ENCODE measurements at places on chromosomes 7 and 10.

GRCh38 chr7:138907850-138908249, 73.3 kb downstream of the KIAA1549 start:
- DNase-seq = no peak

- DNase-seq = no peak
Measured at GRCh38 chr10:115136616-115137015, 43.5 kb downstream of the ATRNL1 start.

DNA sequence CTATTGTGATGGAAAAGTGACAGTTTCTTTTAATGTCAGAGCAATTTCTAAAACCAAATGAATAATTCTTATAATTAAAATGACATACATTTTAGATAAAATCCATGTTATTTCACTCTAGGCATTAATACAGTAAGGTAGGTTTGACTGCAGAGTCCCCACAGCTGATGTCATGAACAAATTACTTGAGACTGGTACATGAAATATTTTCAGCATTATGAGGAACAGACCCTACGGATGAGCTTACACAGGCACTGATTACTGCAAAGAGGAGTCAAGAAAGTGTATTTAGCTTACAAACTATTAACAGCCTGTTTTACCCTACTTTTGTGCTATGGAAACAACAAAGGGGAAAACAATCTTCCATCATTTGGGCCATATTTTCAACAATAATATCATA, 8.9 kb downstream of the COL1A2 start:
- no peak for DNase-seq

DNA sequence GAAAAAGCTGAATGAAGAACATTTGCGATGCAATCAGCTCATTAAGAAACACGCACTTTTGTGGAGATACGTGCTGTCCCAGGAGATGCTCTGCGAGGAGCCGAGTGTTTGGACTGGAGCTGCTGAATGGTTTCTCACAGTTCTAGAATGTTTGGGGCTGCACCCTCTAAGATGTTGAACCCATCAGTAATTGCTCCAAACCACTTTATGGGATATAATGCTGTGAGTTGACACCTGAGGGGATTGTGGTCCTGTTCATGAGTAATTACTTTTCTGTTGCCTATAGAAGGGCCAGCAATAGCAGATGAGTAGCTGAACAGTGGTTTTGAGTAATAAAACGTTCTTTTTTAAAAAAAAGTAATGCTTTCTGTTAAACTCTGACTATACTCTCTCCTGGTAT, 63.1 kb downstream of the IKZF1 start:
- DNase-seq = no peak

DNA sequence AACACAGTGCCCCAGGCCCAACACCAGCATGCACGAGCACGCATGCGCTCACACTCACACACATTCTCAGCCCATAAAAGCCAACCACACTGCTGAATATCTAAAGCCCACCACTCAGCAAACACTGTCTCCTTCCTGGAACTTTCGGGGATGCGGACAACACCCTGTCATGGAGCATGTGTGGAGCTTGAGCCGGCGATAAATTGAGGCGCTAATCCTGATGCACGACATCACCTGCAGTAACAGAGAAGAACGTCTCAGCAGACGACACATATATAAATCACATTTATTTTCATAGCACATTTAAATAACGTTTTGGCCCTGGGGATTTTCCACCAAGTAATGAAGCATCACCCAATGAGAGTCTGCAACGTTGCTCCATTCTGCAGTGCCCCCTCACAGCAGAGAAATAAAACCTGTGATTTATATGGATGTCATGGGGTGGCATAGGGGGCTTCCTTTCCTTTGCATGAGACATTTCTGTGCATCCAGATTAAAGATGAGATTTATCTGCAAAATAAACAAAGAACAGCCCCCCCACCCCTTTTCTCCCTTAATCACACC, 267.7 kb upstream of the NFE2L3 start:
- no peak for DNase-seq

DNA sequence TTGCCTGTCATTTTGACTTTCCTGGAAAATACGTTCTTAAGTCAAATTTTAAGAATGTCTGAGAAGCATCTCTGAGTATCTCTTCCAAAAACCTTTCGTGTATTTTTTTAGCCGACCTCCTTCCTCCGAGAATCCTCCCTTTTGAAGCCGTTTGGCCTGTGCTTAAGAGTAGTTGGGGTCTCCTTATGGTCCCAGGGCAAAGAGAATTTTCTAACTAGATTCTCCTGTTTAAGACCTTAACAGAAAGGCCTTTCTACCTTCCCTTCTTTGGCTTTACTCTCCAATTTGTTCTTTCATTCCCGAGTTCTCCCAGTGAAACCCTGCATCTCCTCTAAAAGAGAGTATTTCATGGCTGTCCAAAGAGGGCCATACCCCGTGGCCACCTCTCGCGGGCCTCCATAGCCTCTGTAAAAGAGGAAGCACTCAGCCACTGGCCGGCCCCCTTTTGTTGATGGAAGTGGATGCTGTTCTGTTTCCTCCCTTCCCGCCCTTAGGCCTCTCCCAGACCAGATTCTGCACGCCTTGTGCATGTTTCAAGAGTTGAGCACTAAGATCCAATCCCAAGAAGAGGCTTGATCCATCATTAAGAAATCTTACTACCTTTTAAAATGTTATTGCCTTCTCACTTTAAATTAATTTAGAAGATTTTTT, 6.6 kb upstream of the FEZF1 start:
- DNase-seq = no peak

GRCh38 chr10:103512591-103513379, 19.3 kb downstream of the NEURL1 start:
- no peak for DNase-seq

Measured in stimulated activated effector memory CD8-positive, alpha-beta T cell treated with anti-CD3 and anti-CD28 coated beads, Interleukin-12 subunit alpha, Interleukin-12 subunit beta, amount 100 ng/mL, for 72 hours (primary cell).